ENCODE measurements at places on chromosomes 3 and 15.

GRCh38 chr15:63818191-63818590 is 15.6 kb downstream of the HERC1 start:
- DNase-seq: no peak

DNA sequence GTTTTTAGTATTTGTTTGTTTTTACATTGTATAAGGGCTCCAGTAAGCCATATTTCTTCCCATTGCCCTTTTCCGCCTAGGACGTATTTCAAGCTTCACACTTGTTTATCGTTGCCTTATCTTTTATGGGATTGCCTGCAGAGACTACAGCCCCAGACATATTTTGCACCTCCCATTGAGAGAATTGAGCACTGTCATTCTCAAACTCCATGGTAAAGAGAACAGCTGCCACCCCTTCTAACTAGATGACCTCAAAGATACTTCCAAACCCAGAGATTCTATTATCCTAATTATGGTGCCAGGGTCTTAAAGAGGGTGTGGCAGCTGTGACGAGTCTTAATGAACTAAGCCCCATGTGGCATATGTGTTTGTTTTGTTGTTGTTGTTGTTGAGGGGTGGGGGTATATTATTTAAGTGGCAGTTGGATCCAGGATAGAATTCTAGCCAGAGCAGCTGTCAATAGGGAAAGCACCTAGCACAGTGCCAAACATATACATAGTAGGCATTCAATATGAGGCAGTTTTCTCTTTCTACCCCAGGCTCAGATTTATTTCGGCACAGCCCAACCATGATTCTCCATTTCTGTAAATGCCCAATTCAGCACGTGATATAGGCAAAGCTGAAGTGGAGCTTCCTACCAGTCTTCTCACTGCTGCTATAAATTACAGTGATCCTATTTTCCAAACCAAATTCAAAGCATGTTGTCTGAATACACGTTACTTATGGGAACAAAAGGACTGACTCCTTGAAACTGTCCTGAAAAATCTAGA is 932 bp upstream of the TP53BP1 start:
- DNase-seq: no peak

DNA sequence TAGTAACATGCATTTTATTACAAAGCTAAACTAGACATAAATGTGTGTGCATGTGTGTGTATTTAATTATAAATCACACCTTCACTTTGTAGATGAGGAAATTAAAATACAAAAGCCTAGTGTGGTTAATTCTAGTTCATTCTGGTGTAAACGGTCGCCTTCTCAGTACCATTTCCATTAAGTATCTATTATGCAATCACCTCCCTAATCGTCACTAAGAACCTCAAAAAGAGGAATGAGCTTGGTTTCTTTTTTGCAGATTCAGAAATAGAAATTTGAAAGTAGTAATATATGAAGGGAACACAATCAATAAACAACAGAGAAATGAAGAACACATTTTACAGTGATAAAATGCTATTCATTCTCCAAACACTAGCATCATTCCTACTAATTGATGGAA is 233.2 kb downstream of the ZBBX start:
- no peak for DNase-seq

- no peak for DNase-seq
Measured at GRCh38 chr15:93250950-93251349, 161.9 kb upstream of the RGMA start.

DNA sequence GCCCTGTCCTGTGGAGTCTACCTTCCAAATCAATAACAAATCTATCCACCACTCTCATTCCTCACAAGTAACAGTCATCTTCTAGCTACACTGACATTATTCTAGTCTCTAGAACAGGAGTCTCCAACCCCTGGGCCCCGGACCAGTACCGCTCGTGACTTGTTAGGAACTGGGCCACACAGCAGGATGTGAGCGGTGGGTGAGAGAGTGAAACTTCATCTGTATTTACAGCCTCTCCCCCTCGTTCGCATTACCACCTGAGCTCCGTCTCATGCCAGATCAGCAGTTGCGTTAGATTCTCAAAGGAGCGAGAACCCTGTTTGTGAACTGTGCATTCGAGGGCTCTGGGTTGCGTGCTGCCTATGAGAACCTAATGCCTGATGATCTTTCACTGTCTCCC is 31.9 kb downstream of the ROBO2 start:
- no peak for DNase-seq

GRCh38 chr15:28099555-28100140 is 533 bp upstream of the OCA2 start:
- DNase-seq: no peak

DNA sequence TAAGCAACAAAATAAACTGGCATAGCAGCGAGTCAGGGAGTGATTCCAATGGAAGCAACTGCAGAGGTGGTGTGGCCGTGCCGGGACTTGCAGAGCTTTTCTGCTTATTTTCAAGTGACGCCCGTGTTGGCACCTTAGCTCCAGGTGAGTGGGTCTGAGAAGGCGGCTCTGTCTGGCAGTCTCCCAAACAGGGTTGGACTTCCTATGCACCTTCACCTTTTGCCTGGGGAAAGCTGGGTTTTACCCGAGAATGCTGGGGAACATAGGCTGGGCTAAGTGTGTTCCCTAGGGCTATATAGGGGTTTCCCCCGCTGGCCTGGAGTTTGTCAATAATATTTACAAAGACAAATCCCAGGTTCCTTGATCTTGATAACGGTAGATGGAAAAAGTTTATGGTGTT is 179.9 kb upstream of the TBL1XR1 start:
- no peak for DNase-seq

GRCh38 chr3:106184540-106185457 is 316.0 kb upstream of the CBLB start:
- no peak for DNase-seq
